ENCODE measurements at places on chromosomes 1 and 21.

GRCh38 chr1:204043680-204044079 is 29.2 kb upstream of the SOX13 start:
- DNase-seq = no peak

DNA sequence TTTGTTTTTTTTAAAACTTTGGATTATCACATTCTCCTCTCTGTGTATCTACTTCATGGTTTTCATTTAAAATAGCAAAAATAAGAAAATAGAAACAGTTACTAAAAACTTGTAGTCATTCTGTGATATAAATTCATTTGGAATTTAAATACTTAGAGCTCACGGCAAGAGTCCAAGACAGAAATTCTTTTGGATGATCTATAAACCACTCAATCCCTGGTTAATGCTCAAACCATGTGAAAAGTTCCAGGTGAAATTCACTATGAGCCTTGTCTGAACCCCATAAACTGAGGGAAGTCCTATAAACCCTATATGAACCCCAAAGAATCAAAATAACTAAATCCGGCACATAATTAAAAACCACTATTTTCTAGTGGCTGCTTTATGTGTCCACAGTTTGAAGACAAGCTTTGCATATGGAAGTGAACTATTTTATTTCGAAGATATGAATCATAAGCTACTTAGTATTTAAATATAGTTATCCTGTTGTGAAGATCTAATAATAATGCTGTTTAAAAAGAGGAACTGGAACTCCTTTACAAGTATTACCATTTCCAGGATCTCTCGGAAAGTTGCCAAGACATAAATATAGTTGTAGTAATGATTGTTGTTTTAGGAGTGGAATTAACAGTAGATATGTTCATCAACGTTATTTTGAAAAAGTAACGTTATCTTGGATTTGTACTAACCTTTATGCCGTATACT is 163.5 kb downstream of the NFIA start:
- no peak for DNase-seq

DNA sequence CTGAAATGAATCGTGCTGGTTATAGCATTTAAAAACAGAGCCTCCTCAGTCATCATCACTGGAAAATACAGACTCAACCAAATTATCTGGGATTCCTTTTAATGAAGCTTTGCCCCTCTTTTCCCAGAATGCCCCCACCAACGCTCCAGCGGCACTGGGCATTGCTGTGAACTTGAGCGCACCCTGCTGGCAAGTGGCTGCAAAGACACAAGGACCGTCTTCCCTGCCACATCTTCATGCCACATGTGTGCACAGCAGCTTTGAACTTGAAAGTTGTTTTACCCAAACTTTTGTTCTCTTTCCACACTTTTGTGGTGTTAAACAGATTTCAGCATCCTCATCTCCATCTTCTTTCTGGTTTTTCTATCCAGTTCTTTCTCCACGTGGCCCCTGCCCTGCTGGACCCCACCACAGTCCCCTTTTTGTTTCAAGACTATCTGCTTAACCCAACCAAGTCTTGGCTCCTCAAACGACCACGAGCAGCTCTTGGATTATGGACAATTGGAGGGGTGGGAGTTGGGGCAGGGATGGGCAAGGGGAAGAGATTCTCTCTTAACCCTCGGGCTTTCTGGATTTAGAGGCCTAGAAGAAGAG is 12.8 kb upstream of the LMX1A start:
- peak; percentile 59 for DNase-seq

DNA sequence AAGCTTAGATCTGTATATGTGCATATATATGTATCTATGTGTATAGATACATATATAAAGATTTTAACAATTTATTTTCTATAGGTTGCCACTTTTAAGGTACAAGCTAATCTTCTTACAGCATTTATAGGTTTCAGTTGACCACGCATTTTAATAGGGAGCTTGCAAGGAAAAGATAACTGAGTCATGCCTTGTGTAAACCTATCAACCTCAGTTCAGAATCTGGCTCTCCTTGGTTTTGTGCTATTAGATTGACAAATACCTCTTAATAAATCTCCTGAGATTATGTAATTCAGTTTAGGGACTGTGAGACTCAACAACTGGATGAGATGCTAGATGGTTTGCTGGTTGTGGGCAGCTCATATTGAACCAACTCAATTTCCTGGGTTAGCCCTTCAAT is 114.7 kb upstream of the SERBP1 start:
- DNase-seq = no peak

DNA sequence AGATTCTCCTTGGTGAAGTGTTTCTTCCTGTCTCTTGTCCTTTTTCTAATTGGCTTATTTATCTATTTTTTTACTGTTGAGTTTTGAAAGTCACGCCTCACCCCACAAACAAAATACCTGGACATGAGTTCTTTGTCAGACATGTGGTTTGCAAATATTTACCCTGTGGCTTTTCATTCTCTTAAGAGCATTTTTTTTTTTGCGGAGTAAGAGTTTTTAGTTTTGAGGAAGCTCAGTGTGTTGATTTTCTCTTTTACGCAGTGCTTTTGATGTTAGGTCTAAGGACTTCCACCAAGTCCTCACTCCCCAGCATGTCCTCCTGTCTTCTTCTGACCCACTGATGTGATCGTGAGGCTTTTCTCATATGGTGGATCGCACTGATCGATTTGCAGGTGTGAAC is 7.6 kb downstream of the DFFB start:
- DNase-seq = no peak

DNA sequence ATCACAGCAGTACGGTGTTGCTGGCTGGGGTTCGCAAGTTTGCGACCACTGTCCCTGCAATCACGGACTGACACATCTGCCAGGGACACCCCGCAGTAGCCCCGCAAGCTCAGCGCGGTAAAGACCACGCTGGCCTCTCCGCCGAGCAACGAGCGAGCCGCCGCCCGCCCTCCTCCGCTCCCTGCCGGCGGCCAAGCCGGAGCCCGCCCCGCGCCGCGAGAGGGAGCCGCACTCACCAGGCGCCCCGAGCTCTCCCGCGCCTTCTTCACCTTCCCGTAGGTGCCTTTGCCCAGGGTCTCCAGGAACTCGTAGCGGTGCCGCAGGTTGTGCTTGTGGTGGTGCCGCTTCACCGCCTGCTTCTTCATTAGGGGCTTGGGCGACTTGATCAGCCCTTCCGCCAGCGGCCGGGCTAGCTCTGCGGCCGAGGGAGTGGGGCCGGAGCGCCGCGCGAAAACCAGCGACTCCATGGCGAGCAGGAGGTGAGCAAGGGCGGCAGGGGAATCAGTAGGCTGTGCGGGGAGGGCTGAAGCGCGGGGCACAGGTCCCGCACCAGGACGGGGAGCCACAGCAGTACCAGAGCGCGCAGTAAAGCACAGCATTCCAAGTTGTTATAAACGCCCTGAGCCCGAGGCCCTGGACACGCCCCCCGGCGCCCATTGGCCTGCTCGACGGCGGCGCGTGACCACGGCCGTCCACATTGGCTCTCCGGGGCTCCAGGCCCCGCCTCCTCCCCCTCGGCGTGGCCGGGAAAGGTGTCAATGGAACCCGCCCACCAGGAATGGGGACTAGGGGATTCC is at the start of gene NUAK2:
NUAK2 (minus strand) TSS at position 584 of the 797 bp plus-strand sequence; CDS start at position 467, 117 bp downstream.
- DNase-seq = peak; percentile 85

- DNase-seq = no peak
Observed at GRCh38 chr1:97160818-97161217, 439.2 kb downstream of the PTBP2 start.

DNA sequence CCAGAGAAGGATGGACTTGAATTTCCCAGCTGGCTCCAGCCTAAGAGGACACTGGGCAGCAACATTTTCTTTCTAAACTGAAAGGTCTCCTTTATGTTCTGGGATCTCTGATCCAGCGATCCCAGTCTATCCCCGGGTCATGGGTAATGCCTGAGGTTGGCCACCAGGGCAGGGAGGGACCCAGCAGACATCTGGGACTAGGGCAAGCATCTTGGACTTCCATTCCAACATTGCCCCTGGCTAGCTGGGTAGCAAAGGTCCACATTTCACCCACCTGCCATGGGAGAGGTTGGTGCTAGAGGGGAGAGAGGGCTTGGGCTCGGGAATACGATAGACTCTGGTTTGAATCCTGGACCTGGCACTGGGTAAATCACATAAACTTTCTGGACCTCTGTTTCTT is 84.6 kb downstream of the LRRN2 start:
- no peak for DNase-seq

DNA sequence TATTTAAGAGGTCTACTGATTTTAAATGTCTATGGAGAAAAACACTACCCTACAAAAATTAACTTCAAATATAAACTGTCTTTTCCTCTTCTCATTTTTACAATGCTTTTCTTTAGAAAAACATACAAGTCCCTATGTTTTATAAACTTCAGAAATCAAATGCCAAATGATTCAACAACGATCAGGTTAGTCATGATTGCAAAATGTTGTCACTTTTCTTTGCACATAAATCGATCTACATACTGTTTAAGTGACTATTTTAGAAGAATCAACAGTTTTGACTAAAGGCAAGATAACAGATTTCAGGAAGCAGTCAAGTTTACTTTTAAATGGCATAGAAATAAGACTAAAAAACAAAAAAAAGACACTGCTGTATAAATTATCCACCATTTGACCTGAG is 168.7 kb downstream of the GPATCH2 start:
- no peak for DNase-seq

GRCh38 chr1:190168116-190168892 is 309.4 kb downstream of the BRINP3 start:
- no peak for DNase-seq

- DNase-seq = no peak
Observed at GRCh38 chr1:19273106-19273843, 15.3 kb downstream of the AKR7A3 start.

- DNase-seq = no peak
Observed at GRCh38 chr1:42153624-42154023, 414 bp downstream of the GUCA2B start.

GRCh38 chr1:20883766-20884165 is 96.7 kb upstream of the HP1BP3 start:
- DNase-seq = no peak

GRCh38 chr1:67005068-67005467 is 48.9 kb downstream of the SLC35D1 start:
- no peak for DNase-seq

DNA sequence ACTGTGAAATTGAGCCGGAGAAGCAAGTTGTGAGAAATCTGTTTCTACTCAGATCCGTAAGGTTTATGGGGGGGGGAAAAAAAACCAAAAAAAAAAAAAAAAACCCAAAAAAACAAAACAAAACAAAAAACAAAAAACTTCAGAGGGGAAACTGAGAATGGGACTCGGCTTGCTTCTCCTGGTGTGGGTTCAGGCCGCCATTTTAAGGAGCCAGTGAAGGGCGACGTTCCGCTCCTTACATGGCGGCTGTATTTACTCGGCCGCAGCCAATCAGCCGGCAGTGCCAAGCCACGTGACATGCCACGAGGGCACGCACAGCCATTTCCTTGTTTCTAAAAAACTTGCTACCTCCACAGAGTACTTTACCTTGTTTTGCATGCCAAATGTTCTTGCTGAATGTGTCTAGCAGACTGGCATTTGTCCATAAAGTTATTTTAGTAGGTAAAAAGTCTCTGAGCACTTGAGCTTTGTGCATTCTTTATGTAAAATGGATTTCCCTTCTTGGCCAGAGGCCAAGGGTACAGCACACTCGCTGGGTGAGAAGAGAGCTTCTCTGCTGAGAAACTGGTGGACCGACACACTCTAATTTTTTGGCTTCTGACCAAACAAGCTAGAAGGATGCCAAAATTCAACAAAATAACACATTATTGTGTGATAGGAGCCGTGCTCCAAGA is 101.8 kb downstream of the NFIA start:
- DNase-seq = no peak

DNA sequence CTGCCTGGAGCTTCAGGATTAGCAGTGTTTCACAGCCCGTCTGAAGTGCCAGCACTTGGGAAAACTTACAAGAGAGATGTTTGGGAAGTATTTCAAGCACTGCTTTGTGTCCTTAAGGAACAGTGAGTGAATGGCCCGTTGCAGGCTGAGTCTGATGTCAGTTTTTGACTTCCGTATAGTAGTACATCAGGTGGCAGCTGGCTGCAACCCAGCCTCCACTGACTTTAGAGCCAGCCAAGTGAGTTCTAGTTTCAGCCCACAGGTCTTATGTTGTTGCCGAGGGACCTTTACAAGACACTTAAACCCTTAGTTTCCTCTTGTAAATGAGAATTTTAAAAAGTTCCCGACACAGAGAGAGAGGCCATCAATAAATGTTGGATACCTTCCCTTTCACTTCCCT is 35.0 kb downstream of the UCK2 start:
- no peak for DNase-seq

GRCh38 chr1:10475510-10475909 is 760 bp downstream of the PEX14 start:
- DNase-seq = no peak

DNA sequence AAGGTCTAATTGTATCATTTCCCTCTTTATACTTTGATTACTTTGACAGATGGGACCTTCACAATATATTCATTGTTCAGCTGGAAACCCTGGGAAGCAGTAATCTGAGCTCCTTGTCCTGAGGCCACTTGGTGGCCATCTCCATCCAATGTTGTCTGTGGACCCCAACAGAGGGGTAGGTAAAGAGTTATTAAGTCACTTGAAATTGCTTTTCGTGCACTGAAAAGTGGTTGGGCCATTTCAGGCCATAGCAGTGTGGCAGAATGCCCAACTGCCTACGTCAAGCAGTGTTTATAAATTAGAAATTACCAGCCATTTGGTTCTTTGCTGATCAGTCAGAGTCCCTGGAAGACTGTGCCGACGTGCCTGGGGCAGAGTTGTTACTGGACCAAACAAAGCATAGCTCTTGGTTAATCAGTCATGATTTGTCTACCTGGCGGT is 308.3 kb upstream of the USP25 start:
- no peak for DNase-seq

DNA sequence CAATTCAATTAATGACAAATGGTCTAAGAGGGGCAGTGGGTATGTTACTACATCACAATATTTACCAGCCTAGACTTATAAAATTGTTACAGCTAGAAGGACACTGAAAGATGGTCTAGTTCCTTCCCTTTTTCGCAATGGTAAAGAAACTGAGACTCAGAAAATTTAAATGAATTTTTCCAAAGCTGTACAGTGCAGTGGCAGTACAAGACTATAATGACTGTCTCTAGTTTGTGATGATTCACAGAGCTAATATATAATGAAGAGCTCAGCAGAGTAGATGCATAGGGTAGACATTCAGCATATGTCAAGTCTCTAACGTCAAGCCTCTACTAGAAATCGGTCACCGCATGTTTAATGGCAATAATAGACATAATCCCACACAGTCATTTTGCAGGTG is 4.6 kb downstream of the PLPP3 start:
- DNase-seq = no peak

GRCh38 chr1:157369808-157370521 is 182.3 kb downstream of the FCRL5 start:
- DNase-seq = peak; percentile 10

Data from activated naive CD4-positive, alpha-beta T cell treated with Interleukin-2 at 50 U/mL for 16 hours (primary cell).